ENCODE measurements at places on chromosomes 1 and 21.

DNA sequence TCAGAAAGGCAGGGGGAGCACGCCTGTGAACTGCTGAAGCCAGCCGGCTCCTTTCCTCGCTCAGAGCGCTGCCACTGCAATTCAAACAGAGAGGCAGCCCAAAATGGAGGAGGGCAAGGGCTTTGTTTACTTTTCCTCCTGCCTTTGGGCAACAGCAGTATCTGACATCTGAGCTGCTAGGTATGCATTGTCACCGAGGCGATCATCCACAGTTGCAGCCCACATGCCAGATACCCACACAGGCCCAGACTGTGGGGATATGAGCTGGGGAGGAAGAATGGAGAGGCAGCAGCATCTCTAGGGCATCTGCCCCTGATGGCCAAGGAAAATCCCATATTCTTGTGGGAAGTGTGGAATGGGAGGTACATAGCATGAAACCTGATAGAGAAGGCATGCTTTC, 357.1 kb downstream of the BARHL2 start:
- DNase-seq: no peak

DNA sequence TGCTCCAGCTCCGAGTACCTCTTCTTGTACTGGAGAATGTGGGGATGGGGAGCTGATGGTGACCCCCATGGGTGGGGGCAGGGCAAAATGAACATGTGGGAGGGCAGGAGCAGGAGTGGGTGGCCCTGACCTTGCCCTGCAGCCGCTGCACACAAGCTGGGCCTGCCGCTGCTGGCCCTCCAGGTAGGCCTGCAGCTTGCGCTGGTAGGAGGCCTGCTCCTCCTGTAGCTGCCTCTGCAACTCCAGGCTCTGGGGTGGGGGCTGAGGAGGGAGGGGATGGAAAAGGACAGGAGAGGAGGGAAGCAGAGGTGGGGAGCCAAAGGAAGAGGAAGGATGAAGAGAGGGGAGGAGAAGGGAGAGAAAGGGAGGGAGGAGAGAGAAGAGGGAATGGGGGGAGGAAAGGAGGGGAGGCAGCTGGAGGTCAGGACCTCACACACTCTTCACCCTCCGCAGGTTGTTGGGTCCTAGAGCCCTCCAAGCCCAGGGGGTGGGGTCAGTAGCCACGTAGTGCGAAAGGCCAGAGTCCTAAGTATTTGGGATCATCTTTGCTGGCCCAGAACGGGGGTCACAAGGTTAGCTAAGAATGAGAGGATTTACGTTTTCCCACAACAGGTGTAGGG, 22.9 kb downstream of the RNU1-1 start:
- no peak for DNase-seq

- peak; percentile 7 for DNase-seq
Observed at GRCh38 chr1:117897551-117897950, 31.9 kb downstream of the GDAP2 start.

DNA sequence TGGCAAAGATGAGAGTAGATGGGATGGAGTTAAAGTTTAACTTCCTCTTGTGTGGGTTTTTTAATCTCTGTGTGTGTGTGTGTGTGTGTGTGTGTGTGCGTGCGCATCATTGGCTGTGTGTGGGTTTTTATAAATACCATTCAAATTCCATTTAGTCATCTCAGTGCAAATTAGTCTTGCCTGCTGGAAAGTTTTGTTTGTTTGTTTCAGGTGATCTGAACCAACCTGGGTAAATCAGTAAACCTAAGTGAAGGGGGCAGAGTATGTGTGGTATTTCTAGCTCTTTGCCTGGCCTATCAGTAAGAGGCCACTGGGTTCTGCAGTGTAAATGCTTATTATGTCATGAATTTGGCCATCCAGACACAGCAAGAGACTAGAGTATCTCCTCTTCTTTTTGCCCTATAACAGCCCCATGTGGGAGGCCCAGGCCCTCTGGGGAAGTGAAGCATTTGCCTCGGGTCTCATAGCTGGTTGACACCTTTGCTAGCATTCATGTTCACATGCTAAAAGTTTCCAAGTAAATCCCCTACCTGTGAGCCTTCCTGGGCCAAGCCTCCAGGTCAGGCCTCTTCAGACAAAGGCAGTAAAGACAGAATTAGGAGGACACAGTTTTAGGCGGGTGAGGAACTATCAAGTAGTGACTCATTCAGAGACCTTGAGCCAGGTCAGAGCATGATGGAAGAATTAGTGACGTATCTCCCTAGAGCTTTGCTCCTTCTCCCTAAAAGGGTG, 14.7 kb downstream of the INTS3 start:
- DNase-seq: peak; percentile 30

DNA sequence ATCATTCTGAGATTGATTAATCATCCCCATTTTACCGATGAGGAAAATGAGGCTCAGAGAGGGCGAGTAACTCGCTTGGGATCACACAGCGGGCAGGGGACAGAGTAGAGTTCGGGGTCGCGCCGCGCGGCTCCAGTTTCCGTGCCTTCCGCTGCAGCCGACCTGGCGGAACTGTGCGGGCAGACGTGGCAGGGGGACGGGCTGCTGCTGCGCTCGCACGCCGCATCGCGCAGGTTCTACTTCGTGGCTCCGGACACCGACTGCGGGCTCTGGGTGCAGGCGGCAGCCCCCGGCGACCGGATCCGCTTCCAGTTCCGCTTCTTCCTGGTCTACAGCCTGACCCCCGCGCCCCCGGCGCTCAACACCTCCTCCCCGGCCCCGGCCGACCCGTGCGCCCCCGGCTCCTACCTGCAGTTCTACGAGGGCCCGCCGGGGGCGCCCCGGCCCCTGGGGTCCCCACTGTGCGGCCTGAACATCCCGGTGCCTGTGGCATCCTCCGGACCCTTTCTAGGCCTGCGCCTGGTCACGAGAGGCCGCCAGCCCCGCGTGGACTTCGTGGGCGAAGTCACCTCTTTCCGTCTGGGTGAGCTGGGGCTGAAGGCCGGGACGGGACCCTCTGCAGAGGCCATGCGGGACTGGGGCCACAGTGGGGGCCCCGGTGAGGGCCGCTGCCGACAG, 2.3 kb downstream of the LDLRAD2 start:
- no peak for DNase-seq

DNA sequence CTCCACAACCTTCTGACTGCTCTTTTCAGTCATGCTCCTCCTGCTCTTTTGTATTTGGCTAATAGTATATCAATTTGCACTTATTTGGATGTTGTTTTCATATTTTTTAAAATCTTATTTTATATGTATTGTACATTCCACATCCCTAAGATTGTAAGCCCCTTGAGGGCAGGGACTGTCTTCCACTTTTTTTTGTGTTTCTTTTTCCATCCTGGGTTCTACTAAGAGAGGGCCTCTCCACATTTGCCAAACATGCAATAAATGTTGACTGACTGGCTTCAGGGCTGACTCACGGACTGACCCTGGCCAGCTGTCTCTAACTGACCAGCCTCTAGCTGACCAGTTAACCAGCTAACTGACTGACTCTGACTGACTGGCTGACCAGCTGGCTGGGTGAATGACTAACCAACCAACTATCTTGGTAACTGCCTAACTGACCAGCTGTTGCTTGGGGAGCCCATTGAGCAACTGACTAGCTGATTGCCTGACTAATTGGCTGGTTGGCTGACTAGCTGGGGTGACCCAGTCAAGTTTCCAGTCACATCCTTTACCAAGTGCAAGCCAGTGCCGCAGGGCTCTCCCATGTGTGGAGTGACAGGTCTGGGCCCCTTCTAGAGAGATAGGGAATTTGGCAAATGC, 16.1 kb downstream of the CSF1 start:
- no peak for DNase-seq

DNA sequence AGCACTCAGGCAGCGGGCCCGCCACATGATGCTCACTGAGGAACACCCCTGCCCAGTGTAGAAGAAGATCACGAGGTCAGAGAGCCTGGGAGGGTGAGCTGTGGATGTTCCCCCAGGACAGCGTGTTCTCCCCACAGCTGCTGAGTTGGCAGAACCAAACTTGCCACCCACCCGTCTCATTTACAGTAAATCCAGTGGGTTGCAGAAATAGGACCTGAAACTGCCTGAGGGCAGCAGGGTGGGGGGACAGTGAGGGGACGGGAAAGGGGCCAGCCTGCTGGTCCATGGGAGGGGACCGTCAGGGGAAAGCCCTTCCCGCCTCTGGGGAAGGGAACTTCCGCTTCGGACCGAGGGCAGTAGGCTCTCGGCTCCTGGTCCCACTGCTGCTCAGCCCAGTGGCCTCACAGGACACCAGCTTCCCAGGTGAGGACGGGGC, at the start of gene C1QB:
Gene C1QB, plus strand, starts transcription at position 356 of the 436 bp plus-strand sequence. CDS start 6,227 bp downstream, outside the sequence.
- DNase-seq: no peak

GRCh38 chr1:161727256-161727924, 6.0 kb downstream of the FCRLB start:
- DNase-seq: peak; percentile 72

- peak; percentile 62 for DNase-seq
Observed at GRCh38 chr1:99613716-99614115, 32.2 kb upstream of the PALMD start.

DNA sequence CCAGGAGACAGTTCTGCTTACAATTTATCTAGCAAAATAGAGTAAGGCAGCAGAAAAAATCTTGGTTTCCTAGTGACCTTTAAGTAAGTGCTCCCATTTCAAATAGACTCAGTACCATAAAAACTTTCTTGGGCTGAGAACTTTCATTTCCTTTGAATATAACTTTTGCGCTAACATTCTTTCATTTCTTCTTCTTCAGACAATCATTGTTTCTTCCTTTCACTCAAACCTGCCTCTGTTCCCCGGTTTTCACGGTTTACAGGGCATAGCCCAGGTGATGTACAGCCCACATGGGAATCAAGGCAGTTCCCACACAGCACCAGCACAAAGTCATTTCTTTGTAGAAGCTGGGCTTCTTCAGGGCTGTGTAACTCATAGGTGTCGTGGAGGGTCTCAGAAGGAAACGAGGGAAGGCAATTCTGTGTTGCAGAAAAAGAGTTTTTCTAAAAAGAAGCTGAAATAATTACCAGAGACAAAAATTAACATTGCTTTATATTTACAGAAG, 611.6 kb downstream of the SMYD3 start:
- no peak for DNase-seq

- DNase-seq: no peak
Observed at GRCh38 chr1:85202092-85202863, 1.5 kb upstream of the SYDE2 start.

- no peak for DNase-seq
Observed at GRCh38 chr1:170009551-170009950, 64.9 kb downstream of the KIFAP3 start.

DNA sequence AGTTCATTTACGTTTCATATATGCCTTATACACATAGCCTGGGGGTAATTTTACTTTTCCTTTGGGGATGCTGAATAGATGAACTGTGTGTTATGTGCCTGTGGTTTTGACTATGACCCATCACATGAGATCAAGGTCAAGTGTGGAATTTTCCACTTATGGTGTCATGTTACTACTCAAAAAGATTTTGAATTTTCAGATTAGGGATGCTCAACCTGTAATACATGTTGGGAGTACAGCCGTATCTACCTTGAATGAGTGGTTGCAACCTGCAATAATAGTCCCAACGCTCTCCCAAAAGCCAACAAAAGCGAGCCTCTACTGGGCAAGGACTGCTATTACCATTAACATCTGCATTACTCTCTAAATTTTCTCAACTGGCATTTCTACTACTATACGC, 68.5 kb upstream of the SDC3 start:
- peak; percentile 56 for DNase-seq

DNA sequence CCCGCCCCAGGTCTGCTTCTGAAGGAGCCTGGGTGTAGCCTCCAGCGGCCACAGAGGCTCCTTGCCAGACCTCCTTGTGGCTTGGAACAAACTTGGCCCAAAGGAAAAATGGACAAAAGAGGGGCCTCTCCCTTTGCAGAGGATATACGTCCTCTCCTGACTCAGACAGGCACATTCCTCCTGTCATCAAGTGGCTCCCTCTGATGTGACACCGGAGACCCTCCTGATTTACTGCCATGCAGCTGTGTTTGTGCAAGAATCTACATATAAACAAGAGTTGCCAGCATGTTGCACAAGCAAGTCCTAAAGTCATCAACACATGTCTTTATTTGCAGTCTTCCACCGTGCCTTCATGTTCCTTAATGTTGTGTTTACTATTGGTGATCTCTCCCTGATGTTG, 54.1 kb upstream of the F3 start:
- DNase-seq: no peak

DNA sequence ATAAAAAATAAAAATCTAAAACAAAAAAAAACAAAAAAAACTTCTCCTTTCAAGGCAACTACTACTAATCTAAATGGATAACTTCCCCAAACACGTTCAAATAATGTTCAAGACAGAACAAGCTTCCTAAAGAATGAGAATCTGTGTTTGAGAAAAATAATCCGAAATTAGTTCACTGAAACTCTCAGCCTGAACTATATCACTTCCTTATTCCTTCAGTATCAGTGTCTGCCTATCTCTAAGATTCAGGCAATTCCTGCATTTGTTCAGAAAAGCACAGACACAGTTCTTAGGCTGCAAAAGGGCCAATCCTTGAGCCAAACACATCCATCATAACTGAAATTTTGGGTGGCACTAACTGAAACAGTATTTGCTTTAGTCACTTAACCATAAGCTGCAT, 22.4 kb downstream of the DSTYK start:
- no peak for DNase-seq

DNA sequence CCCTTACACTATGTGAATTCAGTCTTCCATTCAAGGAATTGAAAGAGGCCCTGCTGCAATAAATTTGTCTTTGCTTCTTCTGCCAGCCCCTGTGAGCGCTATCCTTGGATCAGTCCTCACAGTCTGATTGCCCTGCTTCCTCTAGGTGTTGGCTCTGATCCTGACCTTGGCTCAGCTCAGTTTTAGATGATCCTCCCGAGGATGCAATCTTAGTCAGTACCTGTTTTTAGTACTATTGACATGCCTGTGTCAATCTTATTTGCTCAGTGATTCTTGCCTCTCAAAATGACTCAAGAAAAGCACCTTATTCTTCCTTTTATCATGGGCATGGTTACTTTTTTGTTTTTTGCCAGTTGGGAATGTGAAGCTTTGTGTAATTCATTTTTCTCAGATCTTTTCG, 101.4 kb upstream of the KCNK1 start:
- no peak for DNase-seq

DNA sequence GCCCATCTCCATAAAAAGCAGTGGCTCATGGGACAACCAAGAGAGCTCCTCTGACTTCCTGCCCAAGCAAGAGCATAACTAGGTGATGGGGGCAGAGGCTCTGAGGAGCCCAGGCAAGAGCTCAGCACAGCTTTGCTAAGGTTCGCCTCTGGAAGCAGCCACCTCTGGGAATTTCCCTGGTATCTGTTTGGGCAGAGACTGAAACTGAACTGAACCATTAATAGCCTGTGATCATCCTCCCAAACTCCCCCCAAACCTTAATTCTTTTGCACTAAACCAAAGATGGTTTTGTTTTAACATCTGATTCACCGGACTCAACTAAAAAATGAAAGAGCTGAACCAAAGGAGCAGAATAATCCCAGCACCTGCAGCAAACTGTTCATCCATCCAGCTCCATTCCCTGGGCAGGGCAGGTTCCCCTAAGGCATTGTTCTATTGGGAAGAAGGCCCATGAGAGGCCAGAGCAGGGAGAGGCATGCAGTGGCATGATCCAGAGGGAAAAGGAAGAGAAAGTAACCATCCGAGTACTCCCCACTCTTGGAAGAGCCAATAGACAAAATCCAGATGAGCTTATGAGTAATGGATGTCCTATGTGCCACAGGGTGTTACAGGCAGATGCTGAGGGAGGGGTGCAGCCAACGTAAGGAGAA, 77.8 kb upstream of the KAZN start:
- no peak for DNase-seq
